ENCODE measurements at places on chromosomes 5 and 9. TPM values are rescaled to one million over a fixed set of nuclear protein-coding genes. Genes with fewer than 3 reads are reported as not detected.

Gene HAVCR2
- not detected for polyA plus RNA-seq

Gene ZNF608
- 12.1 TPM for polyA plus RNA-seq

Gene IL4
- polyA plus RNA-seq: not detected

Gene ANXA1
- polyA plus RNA-seq: 596 TPM
